Ascending aorta (tissue), 2 donors: ENCODE measurements at places on chromosomes 12 and 14.

- no peak for DNase-seq
- peaks cover 26% of the 10 kb centered on the region for H3K36me3 ChIP-seq
- no peak overlapping the region for H3K4me3 ChIP-seq
- H3K4me1 ChIP-seq, result peaks cover 6% of the 10 kb centered on the region
- peak overlapping the region; percentile 17 for H3K27ac ChIP-seq
- H3K27me3 ChIP-seq, result no peaks in the 10 kb centered on the region
Observed at GRCh38 chr14:64748521-64748920, 44.3 kb downstream of the PLEKHG3 start.

DNA sequence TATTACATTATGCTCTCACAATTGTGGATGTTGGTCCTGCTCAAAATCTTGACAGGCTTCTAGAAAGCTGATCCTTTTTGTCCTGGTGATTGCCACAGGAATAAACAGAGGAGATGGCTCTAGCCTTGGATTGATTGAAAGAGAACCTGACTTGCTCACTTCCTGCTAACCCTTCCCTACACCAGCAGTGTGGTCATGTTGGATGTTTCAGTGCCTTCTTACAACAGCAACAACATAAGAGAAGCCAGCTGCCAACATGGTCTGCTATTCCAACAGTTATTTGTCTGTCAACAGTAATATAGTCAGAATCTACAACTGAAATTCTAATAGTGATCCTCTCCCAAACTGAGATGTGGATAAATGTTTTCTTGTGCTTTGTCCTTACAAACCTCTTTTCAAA, 311.6 kb upstream of the DIO2 start:
- no peak overlapping the region for H3K27ac ChIP-seq
- no peak for DNase-seq
- H3K27me3 ChIP-seq, result no peaks in the 10 kb centered on the region
- no peaks in the 10 kb centered on the region for H3K36me3 ChIP-seq

- peaks cover 6% of the 10 kb centered on the region for H3K4me1 ChIP-seq
- H3K27ac ChIP-seq, result no peak overlapping the region
- no peaks in the 10 kb centered on the region for H3K27me3 ChIP-seq
- no peaks in the 10 kb centered on the region for H3K36me3 ChIP-seq
Observed at GRCh38 chr12:6759741-6760140, 6.4 kb upstream of the PTMS start.

- no peak overlapping the region for H3K4me3 ChIP-seq
- no peak for DNase-seq
- no peak overlapping the region for H3K27ac ChIP-seq
- no peaks in the 10 kb centered on the region for H3K4me1 ChIP-seq
- H3K36me3 ChIP-seq, result peaks cover 75% of the 10 kb centered on the region
Observed at GRCh38 chr12:21644516-21644915, 13.1 kb downstream of the LDHB start.

DNA sequence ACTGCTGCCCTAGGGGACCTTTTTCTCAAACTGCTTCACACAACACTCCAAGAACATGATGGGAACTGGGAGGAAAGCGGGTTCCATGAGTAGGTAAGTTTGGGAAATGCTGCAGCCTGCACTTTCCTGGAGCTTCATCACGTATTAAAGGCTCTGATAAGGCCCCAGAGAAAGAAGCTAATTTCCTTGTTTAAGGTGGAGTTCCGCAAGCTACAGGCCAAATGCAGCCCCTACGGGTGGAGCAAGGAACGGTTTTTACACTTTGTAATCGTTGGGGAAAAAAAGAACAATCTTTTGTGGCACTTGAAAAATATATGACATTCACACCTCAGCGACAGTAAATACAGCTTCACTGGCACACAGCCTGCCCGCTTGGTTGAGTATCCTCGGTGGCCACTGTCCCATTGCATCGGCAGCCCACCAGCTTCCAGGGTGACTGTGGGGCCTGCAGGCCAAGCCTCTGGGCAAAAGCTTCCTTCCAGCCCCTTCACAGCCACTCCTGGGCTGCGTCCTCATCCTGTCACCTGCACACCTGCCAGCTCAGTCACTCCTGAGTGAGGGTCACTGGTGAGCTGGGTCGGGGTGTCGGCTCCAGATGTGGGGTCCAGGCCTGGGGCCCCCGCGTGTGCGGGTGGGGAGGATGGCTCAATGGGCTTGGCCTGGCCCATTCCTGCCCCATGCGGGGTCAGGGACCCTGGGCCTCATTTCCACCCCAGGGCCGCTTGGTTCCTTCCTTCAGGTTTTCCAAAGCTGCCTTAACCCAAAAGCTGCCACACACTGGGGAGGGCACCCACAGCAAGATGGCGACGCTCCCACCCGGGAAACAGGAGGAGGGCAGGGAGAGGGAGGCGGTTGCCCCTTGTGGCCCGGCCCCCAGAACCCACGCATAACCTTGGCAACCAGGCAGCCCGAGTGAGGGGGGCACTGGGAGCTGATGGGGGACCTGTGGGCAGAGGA, 2.4 kb downstream of the AMN start:
- H3K36me3 ChIP-seq, result no peaks in the 10 kb centered on the region
- no peak overlapping the region for H3K27ac ChIP-seq
- DNase-seq, result no peak

- H3K27ac ChIP-seq, result no peak overlapping the region
- peaks cover 10% of the 10 kb centered on the region for H3K4me1 ChIP-seq
- H3K27me3 ChIP-seq, result no peaks in the 10 kb centered on the region
- no peak overlapping the region for H3K4me3 ChIP-seq
- no peaks in the 10 kb centered on the region for H3K36me3 ChIP-seq
Observed at GRCh38 chr14:68501614-68502052, 291.2 kb downstream of the ZFP36L1 start.

GRCh38 chr12:50195832-50196231, 28.7 kb upstream of the CERS5 start:
- no peak for DNase-seq
- H3K27ac ChIP-seq, result no peak overlapping the region
- peaks cover 3% of the 10 kb centered on the region for H3K4me1 ChIP-seq
- H3K27me3 ChIP-seq, result no peaks in the 10 kb centered on the region
- H3K4me3 ChIP-seq, result no peak overlapping the region
- peaks cover 58% of the 10 kb centered on the region for H3K36me3 ChIP-seq
